ENCODE measurements at places on chromosomes 3 and 15.

DNA sequence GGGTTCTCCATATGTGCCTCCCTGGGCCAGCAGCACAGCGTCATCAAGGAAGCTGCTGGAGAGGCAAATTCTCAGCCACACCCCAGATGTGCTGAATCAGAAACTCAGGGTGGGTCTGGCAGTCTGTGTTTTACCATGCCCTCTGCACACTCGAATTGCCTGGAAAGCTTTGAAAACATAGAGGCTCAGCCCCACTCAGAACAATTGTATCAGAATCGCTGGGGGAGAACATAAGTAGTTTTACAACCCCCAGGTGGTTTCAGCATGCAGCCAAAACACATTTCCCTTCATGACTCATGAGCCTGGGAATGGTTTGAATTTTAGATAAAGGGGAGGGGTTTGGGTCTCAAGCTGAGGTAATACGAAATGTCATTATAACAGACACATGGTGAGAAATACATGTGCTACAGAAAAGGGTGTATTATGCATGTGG lies 9.6 kb downstream of the TGM4 start:
- DNase-seq: no peak

DNA sequence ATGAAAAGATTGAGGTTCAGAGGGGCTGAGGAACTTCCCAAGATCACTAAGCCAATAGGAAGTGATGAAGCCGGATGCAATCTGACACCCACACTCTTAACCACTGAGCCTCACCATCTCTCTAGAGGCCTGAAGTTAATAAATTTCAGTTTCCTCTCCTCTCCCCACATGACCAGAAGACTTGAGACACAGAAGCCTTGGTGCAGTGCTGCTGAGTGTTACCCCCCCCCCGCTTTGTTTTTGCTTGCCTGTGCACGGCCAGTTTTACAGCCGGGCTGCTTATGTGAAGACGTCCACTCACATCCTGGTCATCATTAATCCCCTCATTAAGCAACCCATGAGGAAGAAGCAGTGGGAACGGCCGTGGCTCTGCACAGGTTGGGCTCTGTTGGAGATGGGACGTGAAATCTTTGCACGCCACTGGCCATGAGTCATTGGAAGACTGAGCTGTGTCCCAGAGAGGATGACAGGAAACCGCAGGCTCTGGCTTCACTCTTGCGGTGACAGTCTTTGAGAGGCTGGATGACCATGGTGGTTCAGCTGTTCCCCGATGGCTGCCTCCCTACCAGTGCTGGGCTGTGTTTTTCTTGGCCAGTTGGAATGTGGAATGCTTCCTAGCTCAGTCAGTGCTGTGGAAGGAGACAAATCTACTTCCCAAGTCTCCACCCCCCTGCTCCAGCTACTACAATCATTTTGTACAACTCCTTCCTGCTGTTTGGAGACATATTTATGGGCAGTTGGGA lies 232.6 kb upstream of the LRTM1 start:
- DNase-seq: peak; percentile 36

DNA sequence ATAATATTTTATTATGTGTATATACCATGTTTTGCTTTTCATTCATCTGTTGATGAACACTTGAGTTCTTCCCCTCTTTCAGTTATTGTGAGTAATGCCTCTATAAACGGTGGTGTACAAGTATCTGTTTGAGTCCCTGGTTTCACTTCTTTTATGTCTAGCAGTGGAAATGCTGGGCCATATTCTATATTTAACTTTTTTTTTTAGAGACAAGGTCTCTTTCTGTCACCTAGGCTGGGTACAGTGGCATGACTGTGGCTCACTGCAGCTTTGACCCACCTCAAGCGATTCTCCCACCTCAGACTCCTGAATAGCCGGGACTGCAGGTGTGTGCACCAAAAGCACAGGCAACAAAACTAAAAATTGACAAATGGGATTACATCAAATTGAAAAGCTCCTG lies 19.9 kb downstream of the GOLM2 start:
- no peak for DNase-seq

GRCh38 chr3:165635791-165636683 lies 201.2 kb downstream of the BCHE start:
- DNase-seq: no peak

GRCh38 chr15:48632651-48633050 lies 12.9 kb downstream of the FBN1 start:
- no peak for DNase-seq

DNA sequence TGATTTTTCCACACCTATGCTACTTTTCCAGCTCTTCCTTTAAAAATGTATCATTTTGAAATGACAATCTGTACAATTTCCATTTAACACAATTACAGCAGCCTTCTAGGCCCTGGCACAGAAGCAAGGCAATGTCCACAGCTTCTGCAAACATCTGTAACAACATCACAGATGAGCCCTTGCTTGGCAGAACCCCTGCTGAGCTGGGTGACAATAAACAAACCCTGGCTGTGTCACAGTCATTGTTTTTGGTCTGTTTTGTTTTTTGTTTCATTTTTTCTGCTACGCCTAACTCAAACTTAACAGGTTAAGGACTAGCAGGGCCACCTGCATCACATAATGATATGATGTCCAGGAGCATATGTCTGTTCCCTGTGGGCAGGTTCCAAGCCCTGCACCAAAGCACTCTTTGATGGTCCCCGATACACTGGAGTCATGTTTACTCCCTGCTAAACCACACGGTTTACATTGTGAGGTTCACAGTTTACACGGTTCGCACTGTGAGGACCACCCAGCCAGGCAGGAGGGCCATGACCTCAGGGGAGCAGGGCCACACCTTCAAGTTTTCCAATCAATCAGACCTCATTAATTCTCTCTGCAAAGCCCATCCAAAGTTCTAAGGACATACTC lies 186.8 kb upstream of the CHRNA7 start:
- no peak for DNase-seq

DNA sequence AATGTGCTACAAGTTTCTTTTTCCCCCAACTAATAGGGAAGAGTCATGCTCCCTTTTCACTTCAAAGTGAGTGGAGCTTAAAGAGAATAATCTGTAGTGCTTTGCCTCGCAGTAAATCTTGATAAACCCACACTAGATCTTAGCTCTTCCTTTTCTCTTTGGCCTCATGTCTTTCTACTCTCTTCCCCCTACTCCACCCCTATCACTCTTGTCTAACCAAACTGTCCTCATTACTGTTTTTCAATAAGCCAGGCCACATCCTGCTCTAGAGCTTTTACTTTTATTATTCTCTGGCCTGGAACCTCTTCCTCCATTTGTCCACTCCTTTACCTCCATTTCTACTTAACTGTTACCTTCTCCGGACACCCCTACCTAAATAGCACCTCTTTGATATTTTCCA lies 291.0 kb upstream of the SATB1 start:
- DNase-seq: no peak

- DNase-seq: no peak
Observed at GRCh38 chr3:120831066-120831465, 76.9 kb upstream of the STXBP5L start.

GRCh38 chr3:100103558-100104441 lies 10.5 kb downstream of the FILIP1L start:
- DNase-seq: no peak

GRCh38 chr3:46619845-46620778 lies 7.8 kb downstream of the FAM240A start:
- no peak for DNase-seq

GRCh38 chr15:52334491-52335160 lies 39.0 kb upstream of the MYO5C start:
- DNase-seq: no peak

- no peak for DNase-seq
Observed at GRCh38 chr15:65069779-65070546, 2.2 kb upstream of the RASL12 start.

All from inflammatory macrophage (primary cell).